ENCODE measurements at places on chromosomes 5 and 9.
A peak's percentile ranks its signal among the peaks of the same experiment; 100 is the strongest.

DNA sequence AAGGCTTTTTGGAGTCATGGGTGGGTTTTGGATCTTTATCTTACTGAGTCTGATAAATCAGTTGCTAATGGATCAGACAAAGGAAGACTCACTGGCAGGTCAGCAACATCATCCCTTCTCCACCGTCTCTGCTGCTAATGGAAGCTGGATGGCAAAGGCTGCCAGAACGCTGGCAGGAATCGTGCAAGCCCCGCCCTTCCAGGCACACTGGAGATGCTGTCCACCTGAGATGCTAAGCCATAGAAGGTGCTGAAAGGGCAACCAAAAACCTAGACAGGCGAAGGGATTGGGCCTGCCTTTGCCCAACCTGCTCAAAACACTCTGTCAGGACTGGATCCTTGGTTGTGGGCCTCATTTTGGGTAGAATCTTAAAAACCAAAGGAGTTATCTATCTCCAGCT lies 139.5 kb upstream of the FSTL4 start:
- no peak for DNase-seq

- no peak for DNase-seq
These were observed 373.0 kb upstream of the MEF2C start for GRCh38 chr5:89255845-89256463.

GRCh38 chr5:142317753-142318152 lies 7.1 kb downstream of the SPRY4 start:
- no peak for DNase-seq

DNA sequence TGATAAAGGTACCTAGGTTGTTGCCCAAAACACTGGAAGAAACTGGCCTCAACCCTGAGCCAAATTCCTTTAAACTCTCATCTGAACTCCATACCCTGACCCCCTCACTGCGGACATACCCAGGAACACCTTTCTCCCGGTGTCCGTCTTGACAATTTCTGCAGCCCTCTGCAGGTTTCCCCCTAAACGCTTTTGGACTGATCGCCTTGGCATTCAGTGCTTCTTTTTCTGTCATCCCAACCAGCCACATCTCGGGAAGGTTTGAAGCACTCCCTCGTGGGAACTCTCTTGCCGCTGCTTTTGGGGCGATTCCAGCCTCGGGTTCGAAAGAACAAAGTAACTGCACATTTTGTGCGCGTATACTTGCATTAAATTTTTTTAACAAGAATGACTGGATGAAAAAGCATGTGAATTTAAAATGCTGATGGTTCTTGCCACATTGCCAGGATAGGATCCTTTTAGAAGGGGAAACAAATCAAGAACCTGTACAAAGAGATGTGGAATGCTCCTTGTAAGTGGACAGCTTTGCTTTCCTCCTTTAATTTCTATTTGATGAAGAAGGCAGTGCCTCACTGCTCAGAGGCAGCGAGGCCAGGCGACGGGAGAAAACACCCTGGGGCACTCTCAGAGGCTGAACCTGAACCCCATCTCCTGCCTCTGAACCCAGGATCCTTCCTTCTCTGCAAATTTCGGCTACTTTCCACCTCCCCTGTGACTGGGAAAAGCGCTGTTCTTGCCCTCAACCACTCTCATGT lies 615 bp downstream of the PSMD5 start:
- DNase-seq: no peak

DNA sequence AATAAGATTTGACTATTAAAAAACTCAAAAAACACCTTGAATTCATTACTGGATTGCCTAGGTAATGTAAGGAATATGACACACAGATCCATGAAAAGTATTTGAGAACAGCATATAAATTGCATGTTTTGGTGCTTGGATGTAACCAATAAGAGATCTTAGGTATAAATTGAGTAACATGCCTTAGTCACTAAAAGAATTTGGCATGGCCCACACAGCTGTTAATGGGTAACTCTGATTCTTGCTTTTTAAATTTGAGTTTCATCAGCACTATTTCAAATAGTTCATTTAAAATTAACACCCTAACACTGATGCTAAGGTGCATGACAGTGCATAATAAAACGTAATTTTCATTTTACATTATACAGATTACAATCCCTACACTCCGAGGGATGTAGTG lies 779.3 kb upstream of the WWC1 start:
- DNase-seq: no peak

GRCh38 chr5:172414531-172415361 lies 39.6 kb downstream of the SH3PXD2B start:
- DNase-seq: no peak

DNA sequence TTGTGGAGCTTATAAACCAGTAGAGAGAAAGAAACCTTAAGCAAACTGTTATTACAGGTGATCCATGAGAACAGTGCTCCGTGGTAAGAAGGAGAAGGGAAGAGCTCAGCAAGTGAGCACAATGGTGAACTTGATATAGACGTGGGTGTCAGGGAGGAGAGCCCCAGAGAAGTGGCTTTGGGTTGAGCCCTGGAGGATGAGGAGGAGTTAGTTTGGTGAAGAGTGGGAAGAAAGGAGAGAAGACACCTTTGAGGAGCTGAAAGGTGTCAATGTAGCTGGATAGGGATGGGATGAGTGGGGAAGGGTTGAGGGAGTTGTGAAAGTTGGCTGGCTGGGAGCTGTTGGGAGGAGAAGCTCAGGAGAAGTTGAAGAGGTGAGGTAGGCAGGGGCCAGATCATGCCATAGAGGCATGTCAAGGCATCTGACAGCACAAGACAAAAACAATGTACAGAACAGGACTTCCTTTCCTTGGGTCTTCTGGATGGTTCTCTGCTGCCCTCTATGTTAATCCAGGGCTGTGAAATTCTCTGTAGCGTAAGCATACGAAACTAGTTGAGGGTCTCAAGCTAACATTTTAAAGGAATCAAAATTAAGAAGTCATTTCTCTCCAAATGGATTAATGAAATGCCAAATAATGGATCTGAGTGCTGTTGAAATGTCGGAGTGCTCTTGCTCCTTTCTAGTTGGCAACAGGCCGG lies 501.9 kb downstream of the KDM4C start:
- DNase-seq: no peak

GRCh38 chr9:133421615-133422542 lies at the start of gene ADAMTS13:
Gene ADAMTS13 (plus strand): TSS chr9:133422367. CDS start chr9:133422444, 77 bp downstream.
- DNase-seq: no peak

- no peak for DNase-seq
These were observed 50.4 kb downstream of the SHOC1 start for GRCh38 chr9:111744363-111744762.

DNA sequence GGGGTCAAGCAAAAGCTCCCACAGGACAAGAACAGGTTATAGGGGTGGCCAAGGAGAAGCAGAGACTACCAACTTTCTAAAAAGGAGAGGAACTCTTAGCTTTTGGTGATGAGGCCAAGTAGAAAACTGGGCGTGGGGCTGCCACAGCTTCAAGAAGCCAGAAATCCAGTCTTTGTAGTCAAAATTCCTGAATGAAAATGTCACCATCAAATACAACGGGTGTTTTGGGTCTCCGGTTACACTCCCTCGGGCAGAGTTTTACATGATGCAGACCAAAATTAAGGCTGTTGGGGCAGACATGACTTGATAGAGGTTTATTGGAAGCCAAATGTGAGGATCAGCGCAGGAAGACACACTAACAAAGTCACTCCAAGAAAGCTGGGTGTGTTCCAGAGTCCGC lies 29.4 kb upstream of the N4BP3 start:
- DNase-seq: no peak

DNA sequence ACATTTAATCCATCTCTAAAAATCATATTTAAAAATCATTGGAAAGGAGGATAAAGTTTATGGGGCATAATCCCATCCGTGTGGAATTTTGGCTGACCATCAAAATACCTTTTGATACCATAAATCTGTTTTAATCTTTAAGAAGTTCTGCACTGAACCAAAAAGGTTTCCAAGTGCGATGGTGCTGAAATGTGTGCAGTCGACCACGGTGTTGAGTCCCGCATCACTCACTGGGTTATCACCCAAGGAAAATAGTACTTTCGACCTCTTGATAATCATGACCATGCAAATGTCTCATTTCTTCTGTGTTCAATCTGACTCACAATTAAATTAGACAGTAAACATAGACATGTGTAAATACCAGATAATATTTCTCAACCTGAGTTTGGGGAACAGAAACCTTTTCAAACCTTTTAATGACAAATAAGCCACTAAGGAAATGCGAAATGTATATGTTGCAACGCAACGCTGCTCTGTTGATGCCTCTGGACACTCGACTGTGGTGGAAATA lies 62.0 kb upstream of the CDH6 start:
- DNase-seq: no peak

DNA sequence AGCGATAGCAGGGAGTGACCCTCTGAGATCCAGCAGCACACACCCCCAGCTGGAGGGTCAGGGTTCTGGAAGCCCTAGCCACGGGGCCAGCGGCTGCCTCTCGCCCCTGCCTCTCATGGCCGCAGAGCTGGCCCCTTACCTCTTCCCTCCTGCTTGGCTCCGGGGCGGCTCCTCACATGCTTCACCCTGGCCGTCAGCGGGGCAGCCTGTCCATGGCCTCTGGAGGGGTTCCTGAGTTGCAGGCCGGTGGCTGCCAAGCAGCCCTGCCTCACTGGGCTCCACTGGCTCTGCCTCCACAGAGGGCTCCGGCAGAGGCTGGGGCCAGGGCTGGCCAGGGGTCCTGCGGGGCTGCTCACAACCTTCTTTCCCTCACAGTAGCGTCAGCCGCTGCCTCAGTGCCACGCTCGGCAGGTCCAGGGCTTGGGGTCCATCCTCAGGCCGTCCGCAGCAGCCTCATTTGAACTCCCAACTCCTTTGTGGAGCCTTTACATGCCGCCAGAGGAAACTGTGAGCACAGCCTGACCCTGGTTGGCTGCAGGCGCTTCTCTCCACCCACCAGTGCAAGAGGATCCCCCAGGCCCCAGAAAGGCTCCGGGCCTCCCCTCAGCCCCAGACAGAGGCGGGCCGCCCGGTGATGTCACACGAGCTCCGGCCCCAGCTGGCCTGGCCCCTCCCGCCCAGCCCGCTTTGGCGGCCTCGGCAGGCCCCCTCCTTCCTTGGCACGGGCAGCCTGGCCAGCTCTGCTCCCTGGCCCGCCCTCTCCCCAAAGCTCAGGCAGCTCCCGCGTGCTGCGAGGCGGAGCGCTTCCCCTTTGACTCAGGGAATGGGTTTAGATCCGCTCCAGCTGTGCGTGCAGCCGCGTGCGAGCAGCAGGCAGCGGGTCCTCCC lies at the start of gene ANGPTL2:
TSS of gene ANGPTL2 (minus strand) at position 460 of the 888 bp plus-strand sequence. CDS start 13,904 bp downstream, outside the sequence.
- DNase-seq: no peak

DNA sequence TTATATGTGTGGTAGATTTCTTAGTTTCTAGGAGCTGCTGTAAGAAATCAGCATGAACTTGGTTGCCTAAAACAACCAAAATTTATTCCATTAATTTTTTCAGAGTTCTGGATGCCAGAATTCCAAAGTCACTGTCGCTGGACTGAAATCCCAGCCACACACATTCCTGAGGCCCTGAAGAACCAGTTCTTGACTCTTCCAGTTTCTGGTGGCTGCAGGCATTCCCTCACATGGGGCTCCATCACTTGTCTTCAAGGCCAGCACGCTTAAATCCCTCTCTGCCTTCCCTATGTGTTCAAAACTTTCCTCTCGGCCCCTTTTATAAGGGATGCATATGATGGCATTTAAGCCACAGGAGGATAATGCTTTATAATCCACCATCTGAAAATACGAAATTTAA lies 1237.5 kb upstream of the CDH9 start:
- DNase-seq: no peak

DNA sequence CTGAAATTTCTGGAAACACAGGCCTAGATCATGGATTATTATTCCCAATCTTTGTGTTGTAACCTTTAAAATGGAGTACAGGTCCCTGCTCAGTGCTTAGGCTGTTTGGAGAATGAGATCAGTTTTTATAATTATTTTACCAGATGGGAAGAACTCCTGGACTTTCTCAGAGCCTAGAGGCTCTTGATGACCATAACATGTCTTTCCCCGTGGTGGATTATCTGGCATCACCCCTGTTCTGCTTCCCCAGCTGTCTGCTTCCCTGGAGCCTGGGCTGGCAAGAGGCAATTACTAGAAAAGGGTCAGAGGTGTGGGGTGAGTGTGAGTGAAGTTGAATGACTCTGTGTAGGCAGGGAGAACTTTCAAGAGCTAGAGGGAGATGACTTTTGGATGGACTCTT lies 143.0 kb downstream of the CARTPT start:
- DNase-seq: no peak

DNA sequence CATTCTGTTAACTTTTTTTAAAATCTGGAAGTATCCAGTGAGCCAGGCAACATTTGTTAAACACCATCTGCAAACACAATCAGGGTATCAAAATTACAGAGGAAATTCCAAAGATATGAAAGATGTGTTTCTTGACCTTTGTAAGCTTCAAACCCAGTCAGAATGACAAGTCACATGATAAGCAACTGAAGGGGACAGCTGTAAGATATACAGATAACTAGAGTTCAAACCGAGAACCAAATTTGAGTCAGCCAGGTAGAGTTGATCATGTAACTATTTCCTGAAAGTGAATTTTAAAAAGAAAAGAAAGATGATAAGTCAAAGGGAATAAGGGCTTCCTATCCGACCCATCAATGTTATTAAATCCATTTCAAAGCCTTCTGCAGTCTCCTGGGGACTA lies 196.2 kb downstream of the DEPDC1B start:
- DNase-seq: no peak

GRCh38 chr5:112549127-112549526 lies 130.1 kb upstream of the EPB41L4A start:
- no peak for DNase-seq

- DNase-seq: no peak
These were observed 12.6 kb upstream of the PALM2AKAP2 start for GRCh38 chr9:109767404-109767803.

DNA sequence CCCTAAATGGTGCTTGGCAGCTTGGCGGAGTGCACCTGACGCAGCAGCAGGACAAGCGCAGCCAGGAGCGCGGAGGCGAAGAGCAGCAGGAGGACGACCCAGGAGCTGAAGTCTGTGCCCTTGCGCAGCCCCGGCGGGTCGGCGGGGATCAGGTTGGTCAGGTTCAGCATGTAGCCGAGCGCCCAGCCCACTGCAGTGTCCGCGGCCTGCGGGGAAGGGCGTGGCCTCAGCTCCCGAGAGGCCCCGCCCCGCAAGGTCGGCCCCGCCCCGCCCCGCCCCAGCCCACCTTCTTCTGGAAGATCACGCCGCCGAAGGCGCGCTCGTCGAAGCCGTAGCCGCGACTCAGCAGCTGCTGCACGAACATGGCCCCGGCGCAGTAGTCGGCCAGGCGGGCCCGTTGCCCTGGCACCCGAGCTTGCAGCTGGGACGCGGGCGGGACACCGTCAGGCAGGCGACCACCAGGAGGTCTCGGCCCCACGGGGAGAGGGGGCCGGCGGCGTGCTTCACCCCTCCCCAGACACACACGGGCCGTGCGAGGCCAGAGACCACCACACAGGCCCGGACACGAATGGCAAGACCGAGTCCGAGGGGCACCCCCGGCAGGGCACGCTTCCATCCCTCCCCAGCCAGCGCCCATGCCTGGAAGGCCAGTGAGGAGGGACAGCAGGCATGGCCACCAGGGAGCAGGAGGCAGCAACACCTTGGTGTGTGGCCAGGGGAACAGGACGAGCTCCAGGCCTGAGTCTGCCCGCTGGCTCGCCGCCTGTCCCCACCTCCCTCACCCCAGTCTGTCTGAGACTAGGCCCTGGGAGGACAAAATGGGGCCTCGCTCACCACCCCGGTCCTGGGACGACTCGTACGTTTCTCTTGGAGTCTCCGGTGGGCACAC lies 2.9 kb upstream of the NPDC1 start:
- no peak for DNase-seq

GRCh38 chr9:98944057-98944733 lies 488 bp downstream of the COL15A1 start:
- DNase-seq: no peak

GRCh38 chr9:121201045-121201737 lies 478 bp downstream of the RAB14 start:
- peak; percentile 65 for DNase-seq

Data from CD8-positive, alpha-beta memory T cell (primary cell).